Activated T-helper 2 cell treated with anti-CD3 and anti-CD28 coated beads, Interferon-gamma antibody, Interleukin-2, Interleukin-4, amounts not matched to agents 10 μg/mL and 5 μg/mL and 100 μg/mL, durations not matched to agents 14 hours and 24 hours and 36 hours (primary cell): ENCODE measurements at places on chromosomes 6 and 20.
A peak's percentile ranks its signal among the peaks of the same experiment; 100 is the strongest.

GRCh38 chr6:146289816-146290588 is 253.6 kb upstream of the RAB32 start:
- H3K36me3 ChIP-seq: no peaks in the 10 kb centered on the region
- H3K4me1 ChIP-seq: no peaks in the 10 kb centered on the region
- DNase-seq: no peak
- H3K27me3 ChIP-seq: no peaks in the 10 kb centered on the region
- H3K4me3 ChIP-seq: no peak overlapping the region

GRCh38 chr20:49400904-49401303 is 81.6 kb downstream of the KCNB1 start:
- no peak overlapping the region for H3K4me3 ChIP-seq
- no peak for DNase-seq
- H3K36me3 ChIP-seq: no peaks in the 10 kb centered on the region

DNA sequence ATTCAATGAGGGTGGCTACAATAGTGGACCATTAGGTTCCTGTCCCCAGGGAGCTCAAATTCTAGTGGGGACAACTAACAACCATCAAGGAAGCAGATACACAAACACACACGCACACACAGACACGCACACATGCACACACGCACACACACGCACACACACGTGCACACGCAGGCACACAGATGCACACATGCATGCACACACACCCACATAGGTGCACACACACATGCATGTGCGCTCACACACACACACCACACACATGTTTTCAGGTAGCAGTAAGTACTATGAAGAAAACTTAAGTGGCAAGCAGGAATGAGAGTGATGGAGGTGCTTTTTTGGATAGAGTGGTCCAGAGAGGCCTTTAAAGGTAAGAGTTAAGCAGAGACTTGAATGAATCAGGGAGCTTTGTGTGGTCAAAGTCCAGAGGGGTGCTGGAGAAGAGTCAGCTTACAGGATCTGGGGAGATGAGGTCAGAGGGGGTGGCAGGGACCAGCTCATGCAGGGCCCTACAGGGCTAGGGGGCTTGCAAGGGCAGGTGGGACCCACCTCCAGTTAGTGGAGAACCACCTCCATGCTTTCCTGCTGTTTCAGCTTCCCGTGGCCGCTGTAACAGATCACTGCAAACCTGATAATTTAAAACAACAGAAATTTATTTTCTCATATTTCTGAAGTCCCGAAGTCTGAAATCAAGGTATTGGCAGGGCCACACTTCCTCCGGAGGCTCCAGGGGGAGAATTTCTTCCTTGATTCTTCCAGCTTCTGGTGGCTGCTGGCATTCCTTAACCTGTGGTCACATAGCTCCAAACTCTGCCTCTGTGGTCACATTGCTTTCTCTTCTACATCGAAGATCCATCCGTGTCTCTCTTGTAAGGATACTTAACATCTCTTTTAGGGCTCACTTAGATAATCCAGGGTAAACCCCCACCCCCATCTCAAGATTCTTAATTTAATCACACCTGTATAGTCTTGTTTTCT is 6.9 kb upstream of the NSFL1C start:
- DNase-seq: no peak
- no peak overlapping the region for H3K27ac ChIP-seq
- H3K36me3 ChIP-seq: no peaks in the 10 kb centered on the region
- H3K4me3 ChIP-seq: no peak overlapping the region
- no peaks in the 10 kb centered on the region for H3K4me1 ChIP-seq

- no peak overlapping the region for H3K4me3 ChIP-seq
- no peak overlapping the region for H3K27ac ChIP-seq
- H3K4me1 ChIP-seq: peaks cover 28% of the 10 kb centered on the region
Observed at GRCh38 chr6:89970072-89970471, 75.8 kb downstream of the GJA10 start.

GRCh38 chr6:13788820-13789219 is 25.5 kb downstream of the MCUR1 start:
- H3K27me3 ChIP-seq: no peaks in the 10 kb centered on the region
- H3K27ac ChIP-seq: peak overlapping the region; percentile 60
- peaks cover 36% of the 10 kb centered on the region for H3K4me1 ChIP-seq
- DNase-seq: no peak
- H3K36me3 ChIP-seq: peaks cover 53% of the 10 kb centered on the region

GRCh38 chr20:16548068-16548672 is 25.1 kb downstream of the KIF16B start:
- no peak overlapping the region for H3K4me3 ChIP-seq
- H3K4me1 ChIP-seq: no peaks in the 10 kb centered on the region
- DNase-seq: no peak

GRCh38 chr20:33602826-33603590 is 59.1 kb upstream of the C20orf144 start:
- H3K27ac ChIP-seq: peak overlapping the region; percentile 34
- H3K4me3 ChIP-seq: no peak overlapping the region
- no peaks in the 10 kb centered on the region for H3K27me3 ChIP-seq
- no peak for DNase-seq
- H3K4me1 ChIP-seq: peaks cover 20% of the 10 kb centered on the region
- H3K36me3 ChIP-seq: peaks cover 1% of the 10 kb centered on the region

DNA sequence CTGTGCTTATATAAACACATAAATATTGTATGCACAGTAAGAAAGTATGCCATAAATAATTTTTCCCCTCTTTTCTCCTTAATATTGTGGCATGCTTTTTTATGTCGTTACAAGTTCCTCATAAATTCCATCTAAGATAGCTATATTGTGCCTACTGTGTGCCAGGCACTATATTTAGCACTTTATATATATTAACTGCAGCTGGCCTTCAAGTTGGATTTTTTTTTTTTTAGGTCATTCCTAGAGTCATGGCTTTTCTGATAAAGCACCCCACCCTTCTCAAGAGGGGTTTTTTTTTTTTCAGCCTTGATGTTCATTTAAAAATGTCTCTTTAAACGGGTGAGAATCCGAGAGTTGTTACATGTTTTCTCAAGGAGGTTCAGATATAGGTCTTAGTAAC is 42.8 kb upstream of the RNF8 start:
- H3K36me3 ChIP-seq: peaks cover 27% of the 10 kb centered on the region
- DNase-seq: no peak
- peaks cover 6% of the 10 kb centered on the region for H3K4me1 ChIP-seq

GRCh38 chr6:46940433-46941226 is 18.9 kb upstream of the ADGRF5 start:
- H3K36me3 ChIP-seq: no peaks in the 10 kb centered on the region
- DNase-seq: no peak
- H3K4me3 ChIP-seq: no peak overlapping the region
- peaks cover 1% of the 10 kb centered on the region for H3K27me3 ChIP-seq

DNA sequence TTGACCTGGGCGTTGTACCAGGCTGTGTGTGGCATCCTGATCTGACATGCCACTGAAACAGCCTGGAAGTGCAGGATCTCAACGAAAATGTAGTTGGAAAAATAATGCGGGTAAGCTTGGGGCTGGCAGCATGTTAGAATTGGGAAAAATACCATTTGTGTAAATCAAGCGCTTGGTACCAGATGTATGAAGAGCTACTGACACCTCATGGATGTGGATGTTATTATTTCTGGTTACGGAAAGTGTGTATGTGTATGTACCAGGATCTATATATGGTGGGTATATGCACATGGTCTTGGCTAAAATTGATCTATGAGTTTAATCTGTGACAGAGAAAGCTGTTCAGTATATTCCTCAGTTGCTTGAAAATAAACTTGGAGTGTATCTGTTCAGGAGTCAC is 22.7 kb downstream of the HIVEP1 start:
- H3K4me3 ChIP-seq: no peak overlapping the region
- H3K27ac ChIP-seq: no peak overlapping the region
- no peak for DNase-seq
- peaks cover 64% of the 10 kb centered on the region for H3K36me3 ChIP-seq
- no peaks in the 10 kb centered on the region for H3K27me3 ChIP-seq

- peaks cover 50% of the 10 kb centered on the region for H3K36me3 ChIP-seq
- no peaks in the 10 kb centered on the region for H3K27me3 ChIP-seq
- H3K4me3 ChIP-seq: no peak overlapping the region
- peaks cover 37% of the 10 kb centered on the region for H3K4me1 ChIP-seq
- H3K27ac ChIP-seq: no peak overlapping the region
Observed at GRCh38 chr6:36110050-36110449, 20.3 kb upstream of the MAPK13 start.

GRCh38 chr6:42354702-42355101 is 97.0 kb downstream of the TRERF1 start:
- peaks cover 22% of the 10 kb centered on the region for H3K4me1 ChIP-seq
- H3K27ac ChIP-seq: no peak overlapping the region
- DNase-seq: no peak
- no peak overlapping the region for H3K4me3 ChIP-seq

DNA sequence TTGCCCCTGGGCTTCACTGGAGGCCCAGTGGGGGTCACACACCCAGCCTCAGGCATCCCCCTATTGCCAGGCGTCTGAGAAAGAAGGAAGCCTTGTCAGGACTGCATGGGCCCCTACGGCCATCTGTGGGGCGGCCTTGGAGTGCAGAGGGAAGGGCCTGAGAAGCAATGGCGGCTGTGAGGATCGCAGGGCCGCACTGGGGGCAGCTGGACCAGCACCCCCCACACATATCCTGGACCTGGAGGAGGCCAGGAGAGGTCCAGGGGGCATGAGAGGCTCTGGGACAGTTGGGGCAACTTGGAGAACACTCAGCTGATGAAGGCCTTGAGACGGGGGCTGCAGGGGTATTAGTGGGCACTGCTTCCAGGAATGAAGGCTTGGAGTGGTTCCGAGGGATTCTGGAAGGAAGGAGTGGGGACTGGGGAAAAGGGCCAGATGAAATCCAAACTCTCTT is 16.5 kb downstream of the MDFI start:
- no peaks in the 10 kb centered on the region for H3K4me1 ChIP-seq
- DNase-seq: no peak
- H3K27me3 ChIP-seq: peaks cover 6% of the 10 kb centered on the region
- no peak overlapping the region for H3K4me3 ChIP-seq

- peaks cover 22% of the 10 kb centered on the region for H3K27me3 ChIP-seq
- no peak for DNase-seq
- H3K27ac ChIP-seq: no peak overlapping the region
- H3K4me1 ChIP-seq: peaks cover 6% of the 10 kb centered on the region
- no peak overlapping the region for H3K4me3 ChIP-seq
- H3K36me3 ChIP-seq: no peaks in the 10 kb centered on the region
Observed at GRCh38 chr6:132669690-132670291, 10.8 kb upstream of the TAAR1 start.

DNA sequence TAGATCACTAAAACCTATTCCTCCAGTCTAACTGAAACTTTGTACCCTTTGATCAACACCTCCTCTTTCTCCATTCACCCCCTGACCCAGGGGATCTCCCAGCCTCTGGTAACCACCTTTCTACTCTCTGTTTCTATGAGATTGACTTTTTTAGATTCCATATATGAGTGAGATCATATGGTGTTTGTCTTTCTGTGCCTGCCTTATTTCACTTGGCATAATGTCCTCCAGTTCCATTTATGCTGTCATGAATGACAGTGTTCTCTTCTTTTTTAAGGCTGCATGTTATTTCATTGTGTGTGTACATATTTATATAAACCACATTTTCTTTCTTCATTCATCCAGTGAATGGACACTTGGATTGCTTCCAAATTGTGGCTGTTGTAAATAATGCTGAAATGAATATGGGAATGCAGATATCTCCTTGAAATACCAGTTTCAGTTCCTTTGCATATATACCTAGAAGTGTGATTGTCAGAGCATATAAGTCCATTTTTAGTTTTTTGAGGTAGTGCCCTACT is 57.7 kb downstream of the DHX35 start:
- H3K36me3 ChIP-seq: peaks cover 83% of the 10 kb centered on the region
- no peaks in the 10 kb centered on the region for H3K27me3 ChIP-seq
- peak overlapping the region; percentile 73 for H3K27ac ChIP-seq
- no peak for DNase-seq
- peak overlapping the region; percentile 14 for H3K4me3 ChIP-seq

DNA sequence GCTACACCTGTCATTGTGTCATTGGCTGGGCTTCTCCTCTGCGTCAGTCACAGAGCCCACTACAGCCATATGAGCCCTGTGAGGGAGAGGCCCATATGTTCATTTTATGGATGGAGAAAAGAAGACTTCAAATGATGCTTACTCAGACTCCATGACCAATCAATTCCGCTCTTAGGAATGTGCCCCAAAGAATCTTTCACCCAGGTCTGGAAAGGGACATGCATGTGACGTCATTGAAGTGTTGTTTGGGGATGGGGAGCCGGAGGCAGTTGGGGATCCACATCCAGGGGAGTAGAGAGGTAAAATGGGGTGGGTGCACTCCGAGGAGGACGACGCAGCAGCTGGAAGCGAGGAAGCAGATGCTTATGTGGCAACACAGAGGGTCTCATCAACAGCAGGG is 9.6 kb upstream of the C6orf132 start:
- H3K4me1 ChIP-seq: no peaks in the 10 kb centered on the region
- no peak for DNase-seq
- H3K36me3 ChIP-seq: no peaks in the 10 kb centered on the region
- no peak overlapping the region for H3K4me3 ChIP-seq
- peaks cover 5% of the 10 kb centered on the region for H3K27me3 ChIP-seq
- H3K27ac ChIP-seq: no peak overlapping the region

GRCh38 chr6:117906507-117906957 is 532 bp upstream of the SLC35F1 start:
- H3K4me3 ChIP-seq: peak overlapping the region; percentile 58
- peaks cover 56% of the 10 kb centered on the region for H3K27me3 ChIP-seq
- no peak for DNase-seq
- no peak overlapping the region for H3K27ac ChIP-seq
- peaks cover 9% of the 10 kb centered on the region for H3K4me1 ChIP-seq

DNA sequence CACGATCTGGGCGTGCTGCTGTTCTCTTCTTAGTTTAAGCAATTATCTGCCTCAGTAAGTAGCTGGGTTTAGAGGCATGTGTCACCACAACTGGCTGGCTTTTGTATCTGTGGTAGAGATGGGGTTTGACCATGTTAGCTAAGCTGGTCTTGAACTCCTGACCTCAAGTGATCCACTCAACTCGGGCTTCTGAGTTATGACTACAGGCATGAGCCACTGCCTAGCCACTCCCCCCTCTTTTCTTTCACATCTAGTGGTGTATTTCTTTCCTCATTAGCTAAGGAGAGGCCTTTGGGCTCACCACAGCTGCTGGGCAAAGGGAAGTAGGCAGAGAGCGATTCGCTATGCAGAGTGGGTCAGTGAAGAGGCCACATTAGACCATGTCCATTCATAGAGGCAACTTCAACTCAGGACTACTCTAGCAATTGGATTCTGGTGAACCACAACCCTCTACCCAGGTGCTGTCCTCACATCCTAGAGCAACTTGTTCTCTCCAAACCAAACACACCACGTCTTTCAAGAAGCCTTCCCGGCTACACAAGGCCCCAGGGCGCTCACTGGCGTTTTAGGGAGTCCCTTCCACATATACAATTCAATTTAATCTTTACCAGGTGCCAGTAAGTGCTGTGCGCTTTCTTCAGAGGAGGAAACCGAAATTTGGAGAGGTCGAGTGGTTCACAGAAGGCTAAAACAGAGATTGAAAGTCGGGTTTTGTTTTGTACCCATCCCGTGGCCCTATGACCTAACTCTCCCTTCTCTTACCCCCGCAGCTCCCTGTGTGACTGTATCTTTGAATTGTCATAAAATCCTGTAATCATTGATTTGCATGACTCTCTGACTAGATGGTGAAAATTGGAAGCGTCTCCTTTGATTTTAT is 26.5 kb upstream of the GFOD1 start:
- H3K4me3 ChIP-seq: no peak overlapping the region
- H3K4me1 ChIP-seq: no peaks in the 10 kb centered on the region
- no peak overlapping the region for H3K27ac ChIP-seq
- no peak for DNase-seq
